A549 treated with DMSO at 1 μM for 4 hours (cell line): ENCODE measurements at places on chromosomes 11 and 22. TPM values are rescaled to one million over a fixed set of nuclear protein-coding genes. Genes with fewer than 3 reads are reported as not detected.

The SLC35E4 gene
- 5.4 to 7.3 TPM (median 6.5 TPM) in 5 replicates for total RNA-seq

The NOX4 gene
- not detected in 5 replicates for total RNA-seq

The TMEM123 gene
- total RNA-seq = 153 to 200 TPM (median 193 TPM) in 5 replicates

The PGA5 gene
- total RNA-seq = 0.10 TPM in 1 of 5 replicates, not detected in the others

The CNTF gene
- total RNA-seq = 1.2 to 1.9 TPM (median 1.5 TPM) in 5 replicates

The OR5P2 gene
- not detected in 5 replicates for total RNA-seq

The OR52N4 gene
- total RNA-seq = not detected in 5 replicates

The SLC25A1 gene
- 49.0 to 63.2 TPM (median 57.0 TPM) in 5 replicates for total RNA-seq

The KIF18A gene
- 14.7 to 20.6 TPM (median 18.5 TPM) in 5 replicates for total RNA-seq

The APOA1 gene
- 0.10 to 0.39 TPM (median 0.12 TPM) in 3 of 5 replicates, not detected in the others for total RNA-seq

The ISX gene
- not detected in 5 replicates for total RNA-seq

The CSRP3 gene
- not detected in 5 replicates for total RNA-seq

The TPBGL gene
- 0.21 to 0.35 TPM (median 0.24 TPM) in 5 replicates for total RNA-seq

The MYOD1 gene
- not detected in 5 replicates for total RNA-seq

The BCL2L13 gene
- 32.0 to 39.9 TPM (median 37.8 TPM) in 5 replicates for total RNA-seq

The EP300 gene
- 19.6 to 27.2 TPM (median 23.9 TPM) in 5 replicates for total RNA-seq

The CCDC85B gene
- 21.7 to 51.3 TPM (median 42.0 TPM) in 5 replicates for total RNA-seq

The SPINDOC gene
- 37.9 to 55.3 TPM (median 54.7 TPM) in 5 replicates for total RNA-seq

The CSNK2A3 gene
- total RNA-seq = 1.6 to 2.5 TPM (median 1.9 TPM) in 5 replicates

The FGF19 gene
- 0.08 to 0.11 TPM in 2 of 5 replicates, not detected in the others for total RNA-seq

The MMP7 gene
- 22.9 to 34.4 TPM (median 26.2 TPM) in 5 replicates for total RNA-seq

The OOSP4B gene
- not detected in 5 replicates for total RNA-seq

The EEF1G gene
- total RNA-seq = 1,927 to 2,090 TPM (median 2,005 TPM) in 5 replicates

The SGSM1 gene
- total RNA-seq = 0.21 to 0.95 TPM (median 0.32 TPM) in 5 replicates

The PIK3C2A gene
- 11.6 to 20.3 TPM (median 17.0 TPM) in 5 replicates for total RNA-seq

The CYTH4 gene
- 0.53 to 1.2 TPM (median 0.99 TPM) in 5 replicates for total RNA-seq

The PTGDR2 gene
- total RNA-seq = 0.03 to 0.08 TPM (median 0.07 TPM) in 3 of 5 replicates, not detected in the others

The TRIM22 gene
- 0.42 to 1.0 TPM (median 0.66 TPM) in 5 replicates for total RNA-seq

The TMEM9B gene
- 32.6 to 48.4 TPM (median 40.1 TPM) in 5 replicates for total RNA-seq

The KIRREL3 gene
- 9.6 to 12.4 TPM (median 10.6 TPM) in 5 replicates for total RNA-seq

The SPDYC gene
- not detected in 5 replicates for total RNA-seq

The SLC22A25 gene
- total RNA-seq = not detected in 5 replicates

The APOBEC3B gene
- total RNA-seq = 28.1 to 32.2 TPM (median 30.9 TPM) in 5 replicates

The SOX6 gene
- not detected in 5 replicates for total RNA-seq

The TST gene
- total RNA-seq = 41.3 to 49.9 TPM (median 48.0 TPM) in 5 replicates

The FAM227A gene
- 0.66 to 1.1 TPM (median 0.73 TPM) in 5 replicates for total RNA-seq

The DKK3 gene
- 10.7 to 15.7 TPM (median 13.4 TPM) in 5 replicates for total RNA-seq

The CHST1 gene
- total RNA-seq = 0.90 to 1.8 TPM (median 1.4 TPM) in 5 replicates

The P2RY2 gene
- 8.9 to 12.6 TPM (median 10.4 TPM) in 5 replicates for total RNA-seq

The TOP3B gene
- 11.6 to 17.4 TPM (median 14.9 TPM) in 5 replicates for total RNA-seq

The SMIM35 gene
- total RNA-seq = not detected in 5 replicates

The PSMA1 gene
- total RNA-seq = 187 to 205 TPM (median 194 TPM) in 5 replicates

The GLYATL2 gene
- not detected in 5 replicates for total RNA-seq

The FLRT1 gene
- total RNA-seq = 0.07 to 0.08 TPM (median 0.08 TPM) in 4 of 5 replicates, not detected in the other

The C11orf21 gene
- total RNA-seq = not detected in 5 replicates

The ZP1 gene
- 0.09 to 0.58 TPM (median 0.16 TPM) in 5 replicates for total RNA-seq

The GAB4 gene
- not detected in 5 replicates for total RNA-seq

The MMP10 gene
- total RNA-seq = 0.74 to 1.4 TPM (median 1.3 TPM) in 5 replicates

The MAPK8IP1 gene
- 5.6 to 6.9 TPM (median 6.2 TPM) in 5 replicates for total RNA-seq

The FAM181B gene
- total RNA-seq = 0.02 to 0.05 TPM (median 0.04 TPM) in 4 of 5 replicates, not detected in the other

The CABP2 gene
- not detected in 5 replicates for total RNA-seq

The MRGPRF gene
- total RNA-seq = 0.07 to 0.15 TPM (median 0.14 TPM) in 3 of 5 replicates, not detected in the others

The USP47 gene
- 27.1 to 33.0 TPM (median 30.5 TPM) in 5 replicates for total RNA-seq

The IGF2 gene
- total RNA-seq = 1.4 to 2.3 TPM (median 1.9 TPM) in 5 replicates

The SMIM38 gene
- 0.06 to 0.08 TPM in 2 of 5 replicates, not detected in the others for total RNA-seq
